ENCODE measurements at places on chromosomes 6 and 20. TPM values are rescaled to one million over a fixed set of nuclear protein-coding genes. Genes with fewer than 3 reads are reported as not detected.

GRCh38 chr20:41903586-41903985, 285.4 kb upstream of the CHD6 start:
- DNase-seq = no peak
- no peaks in the 10 kb centered on the region for H3K36me3 ChIP-seq
- peaks cover 26% of the 10 kb centered on the region for H3K27me3 ChIP-seq
- no peak overlapping the region for H3K4me3 ChIP-seq
- no peaks in the 10 kb centered on the region for H3K4me1 ChIP-seq

DNA sequence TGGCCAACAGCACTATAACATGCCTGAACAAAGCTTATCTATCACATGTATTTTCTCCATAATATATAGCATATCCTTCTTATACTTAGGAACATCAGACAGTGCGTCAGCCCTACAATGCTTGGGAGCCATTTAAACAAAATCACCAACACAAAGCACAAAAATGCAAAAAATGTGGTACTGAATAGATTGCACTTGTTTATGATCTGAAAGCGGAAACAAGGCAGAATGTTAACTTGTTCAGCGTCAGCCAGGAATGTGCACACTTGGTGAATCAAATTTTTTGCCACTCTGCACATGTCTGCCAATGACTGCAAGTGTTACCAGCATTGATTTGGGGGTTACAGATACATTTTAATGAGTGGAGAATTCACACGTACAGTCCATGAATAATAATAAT, 14.8 kb downstream of the SLC35A1 start:
- no peak for DNase-seq
- peaks cover 23% of the 10 kb centered on the region for H3K36me3 ChIP-seq
- H3K27me3 ChIP-seq = no peaks in the 10 kb centered on the region
- H3K4me1 ChIP-seq = peaks cover 8% of the 10 kb centered on the region
- H3K27ac ChIP-seq = no peak overlapping the region

The MUCL3 gene
- 0.31 TPM for total RNA-seq

The XKR7 gene
- 4.9 TPM for total RNA-seq

Data from type B pancreatic cell (in vitro differentiated cells).